ENCODE measurements at places on chromosomes 1 and 21. TPM values are rescaled to one million over a fixed set of nuclear protein-coding genes. Genes with fewer than 3 reads are reported as not detected.

GRCh38 chr21:25487046-25487594 is 120.2 kb downstream of the MRPL39 start:
- no peak for DNase-seq
- no peaks in the 10 kb centered on the region for H3K36me3 ChIP-seq
- no peak overlapping the region for H3K4me3 ChIP-seq
- H3K27ac ChIP-seq, result no peak overlapping the region
- H3K4me1 ChIP-seq, result no peaks in the 10 kb centered on the region
- H3K27me3 ChIP-seq, result no peaks in the 10 kb centered on the region

GJA5 gene
- not detected for total RNA-seq

OR2L13 gene
- not detected for total RNA-seq

DNA sequence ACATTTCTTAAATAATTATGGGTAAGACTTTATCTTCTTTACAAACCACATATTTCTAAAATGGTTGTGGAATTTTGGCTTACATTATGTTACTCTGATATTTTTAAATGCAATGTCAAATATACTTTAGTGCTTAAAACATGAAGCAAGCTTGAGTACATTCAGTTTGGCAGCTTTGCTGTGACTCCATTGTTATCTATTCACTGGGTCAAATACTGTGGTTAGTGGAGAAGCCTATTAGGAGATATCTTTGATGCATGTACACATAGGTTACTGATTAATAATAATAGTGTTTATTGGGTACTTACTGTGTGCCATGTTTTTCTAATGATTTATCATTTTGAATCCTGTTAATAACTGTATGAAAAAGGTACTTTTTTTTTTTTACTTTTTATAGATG is 520.4 kb upstream of the B3GALT2 start:
- no peaks in the 10 kb centered on the region for H3K27me3 ChIP-seq
- H3K4me1 ChIP-seq, result no peaks in the 10 kb centered on the region
- H3K4me3 ChIP-seq, result no peak overlapping the region
- H3K27ac ChIP-seq, result no peak overlapping the region

DNA sequence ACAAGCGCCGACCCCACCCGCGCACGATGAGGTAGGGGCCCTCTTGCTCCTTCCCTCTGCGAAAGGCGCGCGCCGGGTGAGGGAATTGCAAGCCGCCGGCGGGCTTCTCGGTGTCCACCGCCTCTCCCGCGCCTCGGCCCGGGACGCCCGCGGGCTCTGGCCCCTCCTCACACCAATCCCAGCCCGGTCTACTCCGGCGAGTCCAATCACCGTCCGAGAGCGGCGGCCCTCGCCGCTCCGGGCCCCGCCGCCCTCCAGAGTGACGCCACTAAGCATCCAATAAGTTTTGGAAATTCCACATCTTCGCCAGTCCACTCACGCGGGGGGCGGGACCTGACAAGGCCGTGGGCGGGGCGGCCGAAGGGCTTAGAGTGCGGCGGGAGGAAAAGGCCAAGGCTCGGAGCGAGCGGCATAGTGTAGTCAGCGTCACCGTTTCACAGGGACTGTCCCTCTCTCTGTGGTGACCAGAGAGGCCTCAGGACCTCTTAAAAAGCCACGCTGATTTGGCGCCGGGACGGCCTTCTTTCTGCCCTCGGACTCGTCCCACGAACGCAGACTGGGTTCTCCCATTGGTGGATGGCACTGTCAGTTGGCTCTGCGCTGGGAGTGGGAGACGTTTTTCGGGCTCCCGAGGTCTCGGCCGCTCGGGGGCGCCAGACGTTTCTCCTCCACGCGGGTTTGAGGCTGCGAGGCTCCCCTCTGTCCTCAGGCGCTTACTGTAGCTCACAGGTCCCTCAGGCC is at the start of gene TRIM45:
TSS of gene TRIM45 (minus strand) at position 161 of the 741 bp plus-strand sequence. CDS start 548 bp downstream, outside the sequence.
- no peaks in the 10 kb centered on the region for H3K36me3 ChIP-seq
- no peaks in the 10 kb centered on the region for H3K27me3 ChIP-seq
- H3K4me1 ChIP-seq, result peaks cover 17% of the 10 kb centered on the region
- peak; percentile 77 for DNase-seq

C1orf185 gene
- not detected for total RNA-seq

RHCE gene
- 1.1 TPM for total RNA-seq

DNA sequence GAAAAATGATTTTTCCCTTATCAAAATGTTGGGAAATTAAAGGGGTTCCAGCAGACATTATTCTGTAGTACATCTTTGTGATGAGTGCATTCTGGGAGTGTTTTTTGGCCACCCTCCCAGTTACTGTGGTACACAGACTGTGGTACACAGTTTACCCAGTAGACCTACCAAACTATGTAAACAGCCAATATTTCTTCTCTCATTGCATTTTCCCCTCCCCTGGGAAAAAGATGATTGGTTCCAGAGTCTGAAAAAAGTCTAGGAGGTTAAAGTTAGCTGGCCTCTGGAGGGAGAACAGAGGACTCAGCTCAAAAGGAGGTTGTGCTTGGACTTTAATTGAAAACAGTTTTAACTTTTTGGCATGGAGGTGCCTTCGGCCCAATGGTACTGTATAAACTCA is 42.5 kb downstream of the PGM1 start:
- H3K27ac ChIP-seq, result no peak overlapping the region
- H3K4me1 ChIP-seq, result no peaks in the 10 kb centered on the region
- no peak overlapping the region for H3K4me3 ChIP-seq

DNA sequence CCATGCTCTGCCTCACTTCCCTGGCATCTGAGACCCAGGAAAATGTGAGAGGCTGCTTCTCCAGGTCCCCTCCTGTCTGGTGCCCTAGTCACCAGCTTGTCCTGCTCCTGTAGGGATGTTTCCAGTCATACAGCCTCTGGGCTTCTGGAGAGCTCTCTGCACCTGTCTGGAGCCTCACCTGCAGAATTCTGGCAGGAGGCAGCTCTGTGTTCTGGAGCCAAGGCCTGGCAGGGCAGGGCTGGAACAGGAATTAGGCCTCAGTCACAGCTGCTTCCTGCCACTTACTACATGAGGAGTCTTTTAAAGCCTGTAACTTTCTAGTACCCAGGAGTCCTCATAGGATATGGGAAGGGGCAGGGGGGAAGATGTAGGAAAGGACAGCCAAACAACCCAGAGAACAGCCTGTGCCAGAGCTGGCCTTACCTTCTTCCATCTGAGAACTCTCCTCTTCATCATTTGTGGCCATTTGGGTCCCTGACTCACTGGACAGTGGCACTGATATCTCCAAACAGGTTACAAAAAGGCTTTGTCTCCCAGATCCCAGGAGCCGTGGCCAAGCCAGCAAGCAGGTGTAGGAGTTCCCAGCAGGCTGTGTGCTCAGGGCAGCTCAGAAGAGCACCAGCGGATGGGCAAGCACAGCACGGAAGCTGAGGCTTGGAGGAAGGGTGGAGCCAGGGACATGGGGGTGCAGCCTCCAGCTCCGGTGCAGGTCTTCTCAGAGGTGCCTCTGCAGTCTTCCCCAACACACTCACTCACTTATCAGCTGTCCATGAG is 31.4 kb upstream of the ARTN start:
- H3K27ac ChIP-seq, result no peak overlapping the region
- no peaks in the 10 kb centered on the region for H3K4me1 ChIP-seq
- DNase-seq, result no peak
- H3K36me3 ChIP-seq, result peaks cover 21% of the 10 kb centered on the region
- H3K4me3 ChIP-seq, result no peak overlapping the region

- no peak overlapping the region for H3K27ac ChIP-seq
- DNase-seq, result no peak
- H3K4me3 ChIP-seq, result no peak overlapping the region
- H3K4me1 ChIP-seq, result no peaks in the 10 kb centered on the region
These were observed 60.4 kb downstream of the SEC16B start for GRCh38 chr1:177909416-177909815.

GRCh38 chr1:82215056-82215852 is 414.5 kb downstream of the ADGRL2 start:
- no peaks in the 10 kb centered on the region for H3K36me3 ChIP-seq
- DNase-seq, result no peak

DNA sequence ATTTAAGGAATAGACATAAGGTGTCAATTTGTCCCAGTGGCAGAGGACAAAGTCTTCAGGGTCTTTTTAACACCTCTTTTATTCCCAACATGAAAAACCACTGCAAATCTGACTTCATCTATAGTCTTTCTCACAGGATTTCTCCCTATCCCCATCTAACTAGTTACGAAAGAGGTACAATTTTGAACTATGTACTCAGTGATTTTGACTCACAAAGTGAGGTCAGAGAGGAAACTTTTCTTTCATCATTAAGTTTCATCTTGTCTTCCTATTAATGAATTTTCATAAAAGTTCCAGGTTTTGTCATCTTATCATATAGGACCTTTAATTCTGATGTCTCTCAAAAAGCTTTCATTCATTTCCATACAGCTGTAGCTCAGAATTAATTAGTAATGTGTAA is 63.3 kb downstream of the ASH1L start:
- no peak overlapping the region for H3K27ac ChIP-seq
- peaks cover 10% of the 10 kb centered on the region for H3K4me1 ChIP-seq
- H3K27me3 ChIP-seq, result no peaks in the 10 kb centered on the region
- no peak for DNase-seq

DNA sequence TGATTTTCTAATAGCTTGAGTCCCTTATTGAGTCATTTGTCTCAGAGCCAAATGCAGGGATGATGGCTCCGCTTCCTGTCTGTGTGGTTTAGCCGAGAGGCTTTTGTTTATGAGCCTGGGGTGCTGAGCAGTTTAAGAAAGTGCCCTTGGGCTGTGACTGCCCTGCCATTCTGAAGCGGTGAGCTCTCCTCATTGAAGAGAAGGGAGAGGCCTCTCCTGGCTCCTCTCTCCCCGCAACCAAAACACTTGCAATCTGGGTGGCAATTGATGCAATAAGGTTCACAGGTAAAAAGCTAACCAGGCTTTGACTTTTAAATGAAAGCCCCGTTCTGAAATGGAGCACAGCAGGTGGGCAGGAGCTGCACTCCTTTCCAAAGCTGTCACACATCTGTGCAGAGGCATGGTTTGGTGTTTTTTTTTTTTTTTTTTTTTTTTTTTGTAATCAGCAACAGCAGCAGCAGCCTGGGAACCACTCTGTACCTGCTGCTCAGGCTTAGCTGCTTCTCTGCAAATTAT is 403.7 kb downstream of the SIPA1L2 start:
- H3K36me3 ChIP-seq, result no peaks in the 10 kb centered on the region
- H3K4me1 ChIP-seq, result peaks cover 27% of the 10 kb centered on the region
- no peak overlapping the region for H3K27ac ChIP-seq
- H3K27me3 ChIP-seq, result no peaks in the 10 kb centered on the region
- DNase-seq, result peak; percentile 18

DNA sequence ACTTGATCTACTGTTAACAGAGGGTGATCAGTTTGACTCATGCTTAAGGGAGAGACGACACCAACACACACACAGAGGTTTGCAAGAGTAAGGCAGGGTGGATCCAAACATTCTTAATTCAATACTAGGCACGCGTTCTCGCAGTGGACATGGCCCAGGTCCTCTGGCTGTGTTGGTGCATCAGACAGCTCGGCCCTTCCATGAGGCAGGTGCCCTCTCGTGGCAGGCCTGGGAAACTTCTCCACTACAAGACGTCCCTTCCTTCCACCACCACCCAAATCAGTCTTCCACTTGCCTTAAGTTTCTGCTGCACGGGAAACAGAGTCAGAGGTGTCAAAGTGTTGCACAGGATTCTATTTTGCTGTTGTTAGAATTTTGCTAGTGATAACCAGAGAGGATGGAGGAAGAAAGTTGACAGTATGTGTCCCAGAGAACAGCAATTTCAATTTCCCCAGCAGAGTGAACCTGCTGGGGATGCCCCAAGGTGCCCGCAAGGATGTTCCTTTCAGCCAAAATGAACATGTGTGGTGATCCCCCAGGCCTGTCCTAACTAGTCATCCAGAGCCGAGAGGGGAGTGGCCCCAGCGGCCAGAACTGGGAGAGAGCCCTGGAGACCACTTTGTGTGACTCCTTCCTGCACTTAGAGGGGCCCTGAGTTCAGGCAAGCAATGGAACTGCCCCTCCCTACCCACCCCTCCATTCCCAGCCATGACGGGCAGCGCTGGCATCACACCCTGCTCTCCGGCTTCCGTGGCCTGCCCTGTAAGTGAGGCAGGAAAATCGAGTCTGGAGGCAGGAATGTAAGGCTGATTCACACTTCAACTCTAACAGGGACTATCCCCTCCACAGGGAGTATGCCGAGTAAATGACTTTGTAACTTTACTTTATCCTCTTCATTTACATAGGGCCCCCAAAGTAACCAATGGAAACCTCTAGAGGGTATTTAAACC is 34.8 kb downstream of the MX1 start:
- peaks cover 23% of the 10 kb centered on the region for H3K36me3 ChIP-seq
- no peak overlapping the region for H3K4me3 ChIP-seq
- H3K4me1 ChIP-seq, result no peaks in the 10 kb centered on the region
- H3K27me3 ChIP-seq, result no peaks in the 10 kb centered on the region
- DNase-seq, result peak; percentile 33
